ENCODE measurements at places on chromosomes 7 and 10.

DNA sequence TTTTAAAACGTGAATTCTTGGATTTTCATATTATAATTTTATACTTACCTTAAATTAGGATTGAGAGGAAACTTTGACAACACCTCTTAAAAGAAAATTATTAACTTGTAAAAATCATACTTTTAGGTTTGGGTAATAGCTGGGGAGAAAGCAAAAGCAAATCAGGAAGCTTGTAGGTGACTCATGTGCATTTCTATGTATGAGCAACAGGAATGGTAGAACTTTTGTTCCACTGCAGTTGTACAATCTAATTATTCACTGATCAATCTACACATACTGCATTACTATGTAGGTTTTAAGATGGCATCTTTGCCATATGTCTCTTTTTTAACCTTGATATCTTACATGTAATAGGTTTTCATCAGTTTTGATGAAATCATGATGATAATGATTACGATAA, 223.2 kb downstream of the PRKG1 start:
- no peak for DNase-seq

GRCh38 chr7:20787660-20788419, 1.2 kb upstream of the SP8 start:
- no peak for DNase-seq

DNA sequence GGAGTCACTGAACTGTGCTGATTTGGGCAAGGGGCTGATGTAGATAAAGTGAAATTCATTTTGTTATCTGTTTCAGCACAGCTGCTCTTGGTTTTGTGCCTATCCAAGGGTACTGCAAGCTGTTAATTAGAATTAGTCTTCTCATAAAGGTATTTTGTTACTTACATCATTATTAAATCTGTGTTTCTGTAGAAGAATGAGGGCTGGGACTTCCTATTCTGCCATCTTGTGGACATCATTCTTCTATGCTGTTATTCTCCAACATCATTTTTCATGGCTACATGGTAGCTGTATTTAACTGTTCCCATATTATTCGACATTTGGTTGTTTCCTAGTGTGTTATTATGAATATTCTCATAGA, 76.2 kb upstream of the CCDC71L start:
- DNase-seq, result no peak

- no peak for DNase-seq
Measured at GRCh38 chr10:75197066-75197465, 13.5 kb upstream of the VDAC2 start.

DNA sequence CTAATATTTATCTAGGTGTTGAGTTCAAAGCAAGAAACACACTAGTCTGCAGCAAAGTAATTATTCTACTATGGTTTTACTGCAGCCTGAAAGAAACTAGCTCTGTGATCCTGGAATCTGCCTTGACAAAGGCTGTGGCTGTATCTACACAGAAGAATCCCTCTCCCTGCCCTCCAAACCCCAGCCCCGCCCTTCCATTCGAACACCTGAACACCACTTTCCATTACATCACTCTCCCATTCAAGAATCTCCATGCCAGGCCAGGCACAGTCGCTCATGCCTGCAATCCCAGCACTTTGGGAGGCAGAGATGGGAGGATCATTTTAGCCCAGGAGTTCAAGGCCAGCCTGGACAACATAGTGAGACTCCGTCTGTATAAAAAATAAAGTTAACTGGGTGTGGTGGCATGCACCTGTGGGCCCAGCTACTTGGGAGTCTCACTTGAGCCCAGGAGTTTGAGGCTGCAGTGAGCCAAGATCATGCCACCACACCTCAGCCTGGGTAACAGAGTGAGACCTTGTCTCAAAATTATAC, 23.3 kb downstream of the LRRC20 start:
- no peak for DNase-seq

DNA sequence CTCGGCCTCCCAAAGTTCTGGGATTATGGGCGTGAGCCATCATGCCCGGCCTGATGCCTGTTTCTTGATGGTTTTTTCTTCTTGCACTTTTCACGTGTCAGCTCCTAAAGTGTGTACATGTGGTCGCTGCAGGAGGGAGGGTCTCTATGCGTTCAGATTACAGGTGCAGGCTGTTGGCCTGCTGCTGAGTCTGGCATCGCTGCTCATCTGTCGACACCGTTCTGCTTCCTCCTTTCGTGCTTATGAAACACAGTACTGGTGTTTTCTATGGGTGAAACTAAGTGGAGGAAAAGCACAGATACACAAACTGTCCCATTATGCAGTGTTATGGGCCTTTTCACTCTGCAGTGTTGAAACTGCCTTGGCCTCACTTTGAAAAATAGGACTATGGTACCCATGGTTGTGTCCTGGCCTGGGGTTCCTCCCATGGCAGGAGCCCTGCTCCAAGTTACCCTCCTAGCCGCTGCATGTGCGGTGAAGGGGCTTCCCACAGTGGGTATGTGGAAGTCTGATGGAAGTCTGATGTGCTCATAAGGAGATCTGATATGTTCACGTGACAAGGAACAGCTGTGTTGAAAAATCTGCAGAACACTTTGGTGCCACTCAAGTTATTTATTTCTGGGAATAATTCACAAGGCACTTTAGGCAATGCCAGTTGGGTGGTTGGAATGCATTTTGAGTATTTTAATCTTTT, 23.5 kb downstream of the OGDH start:
- DNase-seq, result no peak

DNA sequence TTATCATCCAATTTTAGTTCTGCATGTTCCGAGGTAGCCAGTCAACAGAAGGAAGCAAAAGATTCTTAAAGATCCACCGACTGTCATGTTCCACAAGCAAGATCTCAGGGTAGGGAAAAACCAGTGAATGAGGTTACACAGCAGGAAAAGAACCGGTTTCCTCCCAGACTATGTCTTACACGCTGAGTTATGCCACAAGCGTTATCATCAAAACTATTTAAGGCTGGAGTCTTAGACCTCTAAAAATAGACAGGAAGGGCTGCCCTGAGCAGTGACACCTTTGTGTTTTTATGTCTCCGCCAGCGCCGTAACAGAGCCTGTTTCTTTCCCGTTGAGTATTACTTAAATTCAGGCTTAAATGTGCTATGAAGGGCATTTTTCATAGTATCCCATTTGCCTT, 48.3 kb downstream of the PROSER2 start:
- DNase-seq, result no peak

- no peak for DNase-seq
Measured at GRCh38 chr10:16944402-16944801, 127.2 kb upstream of the RSU1 start.

DNA sequence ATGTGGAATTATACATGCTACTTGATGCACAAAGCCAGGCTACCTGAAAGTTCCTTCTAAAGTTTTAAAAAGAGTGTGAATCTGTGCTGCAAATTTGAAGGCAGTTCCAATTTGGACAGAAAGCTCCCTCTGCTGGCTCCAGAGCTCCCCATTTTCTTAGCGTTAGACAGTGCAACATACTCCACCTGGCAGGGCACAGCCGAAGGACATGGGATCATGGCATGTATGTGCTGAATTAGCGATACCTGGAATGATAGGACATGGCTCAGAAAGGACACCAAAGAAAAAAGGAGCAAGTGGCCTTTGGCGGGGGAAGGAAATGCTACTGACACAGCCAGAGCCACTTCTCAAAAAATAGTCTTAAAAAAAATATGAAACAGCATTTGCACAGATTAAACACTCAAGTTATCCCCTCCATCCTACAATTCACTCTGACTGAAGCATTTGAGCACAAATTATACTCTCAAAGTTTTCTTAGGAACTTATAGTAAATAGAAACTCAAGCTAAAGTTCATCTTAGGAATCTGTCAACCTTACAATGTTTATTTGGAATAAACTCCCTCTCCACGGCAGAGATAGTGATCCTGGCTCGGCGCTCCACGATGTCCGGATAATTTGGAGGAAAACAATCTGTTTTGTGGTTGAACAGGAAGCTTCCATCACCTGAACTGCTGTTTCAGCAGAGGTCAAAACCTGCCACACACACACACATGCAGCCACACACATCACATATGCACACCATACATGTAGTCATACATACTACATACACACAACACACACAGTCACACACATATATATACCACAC, 80.0 kb downstream of the C7orf25 start:
- DNase-seq, result no peak

DNA sequence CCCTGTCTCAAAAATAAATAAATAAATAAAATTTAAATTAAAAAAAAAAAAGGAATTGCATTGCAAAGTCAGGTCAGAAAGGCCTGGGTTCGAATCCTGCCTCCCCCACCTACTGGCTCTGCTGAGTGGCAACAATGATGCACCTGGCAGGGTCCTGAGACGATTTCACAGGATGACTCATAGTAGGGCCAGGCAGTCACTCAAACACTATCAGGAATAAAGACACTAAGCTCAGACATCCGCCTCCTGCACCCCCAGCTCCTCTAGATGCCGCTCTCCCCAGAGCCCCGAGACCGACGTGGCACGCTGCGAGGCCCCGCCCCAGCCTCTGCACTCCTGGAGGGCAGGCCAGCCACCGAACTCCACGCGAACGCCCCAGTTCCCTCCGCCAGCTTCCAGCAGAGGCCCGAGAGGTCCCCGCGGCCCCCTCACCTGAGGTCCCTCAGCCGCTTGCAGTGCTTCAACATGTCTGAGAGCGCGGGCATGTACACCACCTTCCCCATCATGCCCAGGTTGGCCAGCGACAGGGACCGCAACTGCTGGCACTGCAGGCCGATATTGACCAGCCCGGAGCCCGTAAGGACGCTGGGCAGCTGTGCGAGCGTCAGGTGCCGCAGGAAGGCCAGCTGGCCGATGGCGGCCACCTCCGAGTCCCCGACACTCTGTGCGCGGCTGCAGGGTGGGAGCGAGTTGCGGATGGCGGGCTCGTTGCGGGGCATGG, 76.6 kb upstream of the TNRC18 start:
- no peak for DNase-seq

DNA sequence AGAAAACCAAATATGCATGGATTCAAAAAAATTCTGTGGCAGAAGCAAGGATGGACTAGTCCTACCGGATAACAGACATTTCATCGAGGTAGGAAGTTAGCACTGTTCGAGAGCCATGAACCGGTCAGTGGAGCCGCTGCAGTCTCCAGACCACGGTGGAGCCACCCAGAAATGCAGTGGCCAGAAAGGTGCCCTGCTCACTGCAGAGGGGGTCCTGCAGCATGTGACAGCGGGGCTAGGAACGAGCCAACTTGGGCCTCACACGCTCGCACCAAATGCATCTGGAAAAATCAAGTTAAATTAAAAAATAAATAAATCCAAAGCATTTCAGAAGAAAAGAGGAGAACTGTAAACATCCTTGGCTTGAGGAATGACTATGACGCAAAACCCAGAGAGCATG, 13.1 kb upstream of the CFAP46 start:
- DNase-seq, result no peak

DNA sequence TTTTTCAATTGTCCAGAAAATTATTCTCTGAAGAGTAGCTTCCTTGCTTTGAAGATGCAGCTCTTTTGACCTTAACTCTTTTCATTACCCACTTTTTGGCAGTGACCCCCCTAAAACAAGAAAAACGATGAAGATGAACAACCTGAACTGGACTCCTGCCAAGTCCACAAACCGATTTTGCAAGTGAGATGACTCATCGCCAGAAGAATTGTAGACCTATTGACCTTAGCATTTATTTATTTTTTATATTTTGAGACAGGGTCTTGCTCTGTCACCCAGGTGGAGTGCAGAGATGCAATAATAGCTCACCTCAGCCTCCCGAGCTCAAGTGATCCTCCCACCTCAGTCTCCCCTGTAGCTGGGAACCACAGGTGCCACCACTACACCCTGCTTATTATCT, 859.2 kb downstream of the GATA3 start:
- DNase-seq, result no peak

DNA sequence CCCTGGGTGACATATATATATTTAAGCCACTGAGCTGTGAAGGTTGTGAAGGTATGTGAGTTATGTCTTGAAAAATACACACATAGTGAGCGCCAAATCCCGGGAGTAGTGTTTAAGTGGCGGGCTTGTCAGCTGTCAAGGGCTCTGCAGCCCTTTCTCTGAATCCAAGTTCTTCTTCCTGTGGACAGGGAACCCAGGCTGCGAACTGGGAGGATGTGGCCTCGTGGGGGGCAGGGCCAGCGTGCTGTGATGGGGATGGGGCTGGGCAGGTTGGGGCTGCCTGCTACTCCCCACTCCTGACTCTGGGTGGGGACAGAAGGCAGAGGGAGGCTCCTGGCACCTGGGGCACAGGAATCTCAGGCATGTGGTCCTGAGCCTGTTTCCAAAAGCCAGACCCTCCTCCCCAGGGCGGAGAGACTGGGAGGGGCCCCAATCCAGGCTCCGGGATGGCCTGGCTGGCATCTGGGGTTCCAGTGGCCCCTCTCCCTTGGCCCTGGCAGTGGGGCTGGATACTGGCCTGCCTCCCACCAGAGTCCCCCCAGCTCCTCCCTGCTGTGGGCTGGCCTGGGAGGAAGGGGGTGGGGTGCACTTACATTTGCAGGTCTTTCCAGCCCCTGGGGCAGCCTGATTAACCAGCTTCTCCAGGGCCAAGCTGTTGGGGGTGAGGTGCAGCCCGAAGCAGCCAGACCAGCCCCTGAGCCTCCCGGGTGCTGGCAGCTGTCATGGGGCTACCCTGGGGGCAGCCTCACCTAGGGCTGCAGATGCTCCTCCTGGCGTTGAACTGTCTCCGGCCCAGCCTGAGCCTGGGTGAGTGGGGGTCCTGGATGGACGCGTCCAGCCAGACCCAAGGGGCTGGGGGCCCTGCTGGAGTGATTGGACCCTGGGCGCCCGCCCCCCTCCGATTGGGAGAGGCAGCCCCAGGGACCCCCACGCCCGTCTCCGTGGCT, at the start of gene UPK3B:
TSS of gene UPK3B (plus strand) at position 622 of the 947 bp plus-strand sequence. CDS start at position 723, 101 bp downstream.
- no peak for DNase-seq

- no peak for DNase-seq
Measured at GRCh38 chr7:151088019-151088855, 2.0 kb downstream of the AGAP3 start.
